ENCODE measurements at places on chromosomes 6 and 20. TPM values are rescaled to one million over a fixed set of nuclear protein-coding genes. Genes with fewer than 3 reads are reported as not detected.

Gene THBS2
- total RNA-seq: 11.3 TPM

Gene DNMT3B
- total RNA-seq: 6.1 TPM

Gene TRIM40
- total RNA-seq: not detected

Gene GABRR1
- not detected for total RNA-seq

Gene KHDRBS2
- total RNA-seq: 55.8 TPM

Gene CDH26
- total RNA-seq: 2.5 TPM

Gene MAP3K7
- total RNA-seq: 34.9 TPM

Gene ENTPD6
- total RNA-seq: 36.6 TPM

Gene MCHR2
- 7.9 TPM for total RNA-seq

Gene GNAS-AS1
- 0.49 TPM for total RNA-seq

Gene VAPB
- 22.6 TPM for total RNA-seq

Gene RBM38
- 6.6 TPM for total RNA-seq

Gene DEFB132
- total RNA-seq: not detected

Gene GJA1
- total RNA-seq: 53.6 TPM

Gene GRIK2
- total RNA-seq: 78.2 TPM

Gene ENPP1
- 0.74 TPM for total RNA-seq

Gene NTSR1
- 5.7 TPM for total RNA-seq

Gene SGK2
- total RNA-seq: 0.74 TPM

Gene PLCB4
- total RNA-seq: 13.3 TPM

Gene NRSN2
- 32.7 TPM for total RNA-seq

Gene LHFPL5
- total RNA-seq: 0.98 TPM

Gene CTCFL
- not detected for total RNA-seq

Gene EPPIN
- not detected for total RNA-seq

Gene ERVFRD-1
- not detected for total RNA-seq

Gene DHX35
- total RNA-seq: 13.0 TPM

Gene SNX14
- 138 TPM for total RNA-seq

Gene ULBP3
- total RNA-seq: 8.4 TPM

Gene BTNL2
- total RNA-seq: not detected

Gene MUCL3
- total RNA-seq: not detected

Gene SKIC2
- total RNA-seq: 18.7 TPM

Gene TULP4
- total RNA-seq: 769 TPM

Gene CRIP3
- 3.0 TPM for total RNA-seq

Gene SLC32A1
- total RNA-seq: 5.9 TPM

Gene SASH1
- total RNA-seq: 19.4 TPM

Gene FNDC11
- 4.4 TPM for total RNA-seq

Gene HMGN4
- 52.6 TPM for total RNA-seq

Gene NNAT
- total RNA-seq: 345 TPM

Gene MTFR2
- total RNA-seq: 0.25 TPM

Gene MKKS
- total RNA-seq: 17.5 TPM

Gene IRF4
- under 0.01 TPM for total RNA-seq

Gene GFOD1
- 27.0 TPM for total RNA-seq

Gene BPIFB4
- total RNA-seq: not detected

Gene VSX1
- under 0.01 TPM for total RNA-seq

Gene GPX5
- total RNA-seq: not detected

Gene ARHGAP18
- 5.7 TPM for total RNA-seq

Gene VIP
- total RNA-seq: 3.0 TPM

Gene SPDEF
- not detected for total RNA-seq

Gene TTLL9
- total RNA-seq: 3.7 TPM

Gene GTSF1L
- total RNA-seq: not detected

Gene FAM209B
- total RNA-seq: not detected

Data from temporal lobe (tissue), 4 donors.